ENCODE measurements at places on chromosomes 11 and 22. TPM values are rescaled to one million over a fixed set of nuclear protein-coding genes. Genes with fewer than 3 reads are reported as not detected.

Gene SNRPD3
- 109 TPM for polyA plus RNA-seq

DNA sequence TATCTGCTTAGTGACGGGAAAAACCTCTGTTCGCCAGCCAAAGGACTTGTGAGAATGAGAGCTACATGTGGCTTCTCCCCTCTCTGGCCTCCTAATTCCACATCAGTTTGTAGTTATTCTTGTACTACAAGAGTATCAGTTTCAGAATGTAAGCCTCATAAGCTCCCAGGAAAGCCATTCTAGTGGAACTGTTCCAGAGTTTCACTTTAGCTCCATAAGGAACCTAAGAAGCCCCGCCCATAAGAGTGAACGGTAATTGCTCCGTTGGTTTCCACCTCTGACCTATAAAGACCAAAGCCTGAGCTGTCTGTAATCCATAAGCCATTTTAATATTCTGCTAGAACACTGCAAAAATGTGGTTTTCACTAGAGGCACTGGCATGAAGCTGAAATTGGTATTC, 53.0 kb downstream of the SIK3 start:
- H3K36me3 ChIP-seq: no peaks in the 10 kb centered on the region
- H3K4me1 ChIP-seq: peaks cover 22% of the 10 kb centered on the region
- H3K4me3 ChIP-seq: no peak overlapping the region
- H3K27me3 ChIP-seq: no peaks in the 10 kb centered on the region

DNA sequence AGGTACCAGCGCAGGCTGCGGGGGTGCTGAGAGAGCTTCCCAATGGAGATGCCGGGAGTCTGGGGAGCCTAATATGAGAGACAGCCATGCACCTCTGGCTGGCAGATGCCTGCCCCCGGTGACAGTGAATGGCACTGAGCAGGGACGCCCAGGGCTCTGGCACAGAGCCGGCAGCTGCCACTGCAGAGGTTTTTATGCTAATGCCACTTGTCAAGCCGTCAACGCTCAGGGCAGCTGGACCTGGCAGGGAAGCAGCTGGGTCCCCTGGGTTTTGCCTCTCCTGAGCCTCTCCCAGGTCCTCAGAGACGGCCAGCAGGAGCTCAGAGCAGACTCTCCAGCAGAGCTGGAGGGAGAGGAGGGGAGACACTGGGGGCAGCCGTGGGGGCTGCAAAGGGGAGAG, 573.6 kb downstream of the BUD13 start:
- H3K4me1 ChIP-seq: no peaks in the 10 kb centered on the region
- H3K27me3 ChIP-seq: no peaks in the 10 kb centered on the region
- H3K36me3 ChIP-seq: no peaks in the 10 kb centered on the region
- H3K4me3 ChIP-seq: no peak overlapping the region
- H3K27ac ChIP-seq: no peak overlapping the region

Gene OR4A16
- polyA plus RNA-seq: not detected

DNA sequence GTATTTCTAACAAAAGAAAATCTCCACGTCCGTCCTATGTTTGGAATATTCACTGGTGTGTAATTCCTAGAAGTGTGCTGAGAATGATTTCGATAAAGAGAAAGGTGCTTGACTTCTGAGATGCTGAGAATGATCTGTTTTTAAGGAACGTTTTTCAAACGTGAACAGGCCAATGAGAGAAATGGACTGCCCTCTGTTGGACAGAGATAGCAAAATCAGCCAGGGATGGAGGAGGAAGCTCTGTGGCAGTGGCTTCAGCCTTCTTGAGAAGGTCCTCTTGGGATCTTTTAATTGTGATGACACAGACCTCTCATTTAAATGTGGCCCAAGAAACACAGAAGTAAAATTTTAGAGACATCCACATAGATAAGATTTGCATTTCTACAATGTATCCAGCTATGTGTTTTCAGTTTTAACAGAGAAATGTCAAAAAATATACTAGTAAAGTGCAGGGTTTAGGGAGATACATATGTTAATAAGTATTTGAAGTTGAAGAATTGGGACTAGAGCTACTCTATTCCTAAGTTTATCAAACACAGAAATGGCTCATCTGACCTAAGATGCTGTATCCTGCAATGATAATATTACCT, 84.0 kb upstream of the RCN1 start:
- DNase-seq: peak; percentile 77
- H3K27ac ChIP-seq: no peak overlapping the region
- H3K4me3 ChIP-seq: no peak overlapping the region
- H3K36me3 ChIP-seq: no peaks in the 10 kb centered on the region
- H3K4me1 ChIP-seq: 0 out of 2 replicates have a peak, but pooled peaks cover 12% of the 10 kb centered on the region
- peaks cover 29% of the 10 kb centered on the region for H3K27me3 ChIP-seq

Gene SLC43A1
- 7.1 TPM for polyA plus RNA-seq

GRCh38 chr11:73578592-73579185, 19.2 kb downstream of the FAM168A start:
- peaks cover 13% of the 10 kb centered on the region for H3K4me1 ChIP-seq
- H3K36me3 ChIP-seq: no peaks in the 10 kb centered on the region
- H3K27ac ChIP-seq: no peak overlapping the region

Gene LYVE1
- not detected for polyA plus RNA-seq

Gene CD3D
- not detected for polyA plus RNA-seq

DNA sequence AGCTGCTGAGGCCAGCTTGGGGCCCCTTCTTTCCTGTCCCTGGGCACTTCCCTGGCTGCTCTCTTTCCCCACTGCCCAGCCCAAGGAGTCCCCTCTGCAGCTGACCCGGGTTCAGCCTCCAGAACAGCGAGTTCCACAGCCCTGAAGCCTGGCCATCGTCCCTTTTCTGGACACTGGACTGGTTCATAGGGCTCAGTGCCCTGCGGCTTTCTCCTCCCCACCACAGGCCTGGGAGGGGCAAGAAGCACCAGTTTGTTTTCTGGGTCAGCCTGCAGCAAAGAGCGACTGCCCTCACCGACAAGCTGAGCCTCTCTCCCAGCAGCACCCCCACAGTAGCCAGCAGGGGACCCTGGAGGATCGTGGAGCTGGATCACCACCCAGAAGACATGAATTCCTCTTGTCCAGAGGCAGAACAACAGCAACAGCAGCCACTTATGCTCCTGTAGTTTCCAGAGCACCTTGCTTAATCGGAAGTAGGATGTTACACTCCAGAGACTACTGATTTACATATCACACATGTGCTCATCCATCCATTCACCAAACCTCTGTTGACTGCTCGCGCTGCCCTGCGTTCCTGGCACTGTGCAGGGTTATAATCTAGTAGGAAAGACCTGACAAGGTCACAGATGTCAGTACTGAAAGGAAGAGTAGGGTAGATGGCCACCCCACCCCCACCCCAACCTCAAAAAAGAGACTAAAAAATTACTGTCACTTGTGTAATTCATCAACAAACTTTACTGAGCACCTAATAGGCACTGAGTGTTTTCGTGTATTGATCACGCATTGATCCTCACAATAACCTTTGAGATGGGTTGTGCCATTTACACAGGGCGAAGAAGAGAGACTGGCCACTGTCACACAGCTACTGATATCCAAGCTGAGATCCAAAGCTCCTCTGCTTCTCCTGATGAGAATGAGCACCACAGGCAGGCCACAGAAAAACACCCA, 13.0 kb upstream of the CXCR5 start:
- no peaks in the 10 kb centered on the region for H3K27me3 ChIP-seq
- H3K27ac ChIP-seq: peak overlapping the region; percentile 14
- DNase-seq: peak; percentile 44
- no peaks in the 10 kb centered on the region for H3K36me3 ChIP-seq

Measured in GM23248 (cell line).